ENCODE measurements at places on chromosomes 12 and 14.

- DNase-seq = no peak
Measured at GRCh38 chr12:68612697-68613096, 2.0 kb downstream of the RAP1B start.

GRCh38 chr14:59018978-59019377, 169.5 kb upstream of the DAAM1 start:
- no peak for DNase-seq

GRCh38 chr12:79206871-79207270, 342.3 kb downstream of the SYT1 start:
- no peak for DNase-seq

- no peak for DNase-seq
Measured at GRCh38 chr12:91984556-91984955, 161.1 kb downstream of the BTG1 start.

DNA sequence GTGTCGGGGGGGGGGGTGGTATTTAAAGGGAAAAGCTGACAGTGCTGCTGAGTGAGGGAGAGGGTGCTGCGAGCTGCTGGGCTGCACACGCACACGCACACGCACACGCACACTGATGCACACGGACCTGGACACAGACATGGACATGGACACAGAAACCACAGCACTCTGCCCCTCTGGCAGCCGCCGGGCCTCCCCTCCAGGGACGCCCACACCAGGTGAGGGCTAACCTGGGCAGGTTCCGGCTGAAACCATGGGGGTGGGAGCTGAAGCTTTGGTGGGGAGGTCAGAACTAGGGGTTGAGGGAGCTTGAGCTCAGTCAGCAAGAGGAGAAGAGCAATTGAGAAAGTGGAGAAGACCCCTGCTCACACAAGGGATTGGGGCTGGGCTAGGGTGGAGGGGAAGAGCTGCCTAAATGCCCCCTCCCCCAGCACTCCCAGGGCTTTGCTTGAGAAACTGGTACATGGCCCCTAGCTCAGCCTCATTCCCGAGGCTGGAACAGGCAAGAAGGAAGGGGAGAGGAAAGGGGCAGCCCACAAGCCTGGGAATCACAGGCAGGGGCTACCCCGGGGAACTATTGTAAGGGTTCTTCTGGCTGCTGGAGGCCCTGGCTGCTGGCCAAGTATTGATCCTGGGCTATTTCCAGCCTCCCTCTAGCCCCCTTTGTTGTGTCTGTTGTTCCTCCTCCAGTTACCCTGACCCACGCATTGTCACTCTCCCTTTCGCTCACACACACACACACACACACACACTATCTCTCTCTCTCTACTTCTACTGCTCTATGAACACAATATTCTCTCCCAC, at the start of gene REM2:
TSS of gene REM2 (plus strand) at position 50 of the 804 bp plus-strand sequence. CDS start at position 116, 66 bp downstream.
- DNase-seq = no peak

DNA sequence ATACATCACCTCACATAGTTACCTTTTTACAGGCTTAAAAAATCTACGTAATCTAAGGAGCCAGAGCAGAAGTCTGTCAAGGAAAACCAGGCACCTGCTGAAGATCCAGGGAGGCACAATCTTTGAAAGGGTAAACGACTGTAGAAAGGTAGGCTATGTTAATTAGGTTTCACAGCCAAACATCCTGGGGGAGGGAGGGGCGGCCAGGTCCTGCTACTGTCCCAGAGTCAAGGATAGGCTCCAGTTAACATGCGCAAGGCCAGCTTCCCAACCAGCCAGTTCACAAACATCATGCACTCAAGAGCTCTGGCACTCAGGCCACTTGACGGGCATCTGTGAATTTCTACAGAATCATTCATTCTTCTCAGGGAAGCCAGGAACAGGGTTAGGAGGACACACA, 22.9 kb downstream of the NIN start:
- DNase-seq = no peak

GRCh38 chr12:24038211-24038997, 88.9 kb upstream of the SOX5 start:
- DNase-seq = no peak

DNA sequence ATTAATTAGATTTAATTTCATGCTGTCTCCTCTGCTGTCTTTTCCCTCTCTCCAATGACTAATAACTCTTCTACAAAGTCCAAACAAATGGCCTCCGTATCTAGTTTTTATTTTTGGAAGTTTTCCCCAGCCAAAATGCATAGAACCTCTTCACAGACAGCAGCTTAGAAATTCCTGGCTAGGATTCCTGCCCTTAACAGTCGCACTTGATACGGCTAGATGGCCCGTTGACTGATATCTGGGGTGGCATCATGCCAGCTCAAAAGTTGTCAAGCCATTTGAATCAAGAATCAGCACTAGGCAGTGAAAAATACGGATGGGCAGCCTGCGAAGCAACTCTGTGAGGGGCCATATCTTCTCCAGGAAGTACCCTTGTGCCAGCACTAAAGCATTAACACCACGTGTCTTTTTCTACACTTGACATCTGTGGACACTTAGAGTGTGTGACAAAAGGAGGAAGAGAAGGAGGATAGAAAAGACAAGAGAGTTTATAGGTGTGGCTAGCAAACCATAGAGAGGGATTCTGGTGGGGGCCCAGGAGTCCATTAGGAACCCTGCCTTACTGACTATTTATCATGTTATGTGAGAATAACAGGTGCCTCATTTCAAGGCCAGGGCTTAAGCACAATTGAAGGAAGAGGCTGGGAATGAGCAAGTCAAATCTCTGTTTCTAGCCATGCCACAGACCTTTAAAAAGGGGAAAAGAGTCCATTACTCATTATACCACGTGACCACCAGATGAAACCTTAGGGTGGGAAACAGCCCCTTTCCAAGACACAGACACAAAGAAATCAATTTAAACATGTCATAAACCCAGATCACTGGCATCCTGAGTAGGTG, 39.2 kb upstream of the KRR1 start:
- no peak for DNase-seq

DNA sequence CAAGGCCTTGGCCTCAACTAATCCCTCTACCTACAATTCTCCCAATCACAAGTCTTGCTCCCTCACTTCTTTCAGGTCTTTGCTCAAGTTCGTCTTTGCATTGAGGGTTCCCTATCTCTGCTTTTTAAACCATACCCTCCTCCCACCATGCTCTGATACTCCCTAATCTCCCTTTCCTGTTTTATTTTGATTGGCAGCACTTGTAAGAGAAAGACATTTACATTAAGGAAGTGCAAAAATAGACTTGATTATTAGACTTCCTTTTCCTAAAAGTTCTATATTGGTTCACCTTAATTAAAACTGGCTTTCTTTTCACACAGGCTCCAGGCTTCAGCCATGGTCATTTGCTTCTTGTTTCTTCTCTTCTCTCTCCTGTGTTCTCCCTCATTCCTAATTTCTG, 18.3 kb upstream of the WIF1 start:
- DNase-seq = no peak

- no peak for DNase-seq
Measured at GRCh38 chr12:75120311-75120711, 89.3 kb downstream of the KCNC2 start.

GRCh38 chr14:101969481-101969880, 5.1 kb downstream of the DYNC1H1 start:
- no peak for DNase-seq

DNA sequence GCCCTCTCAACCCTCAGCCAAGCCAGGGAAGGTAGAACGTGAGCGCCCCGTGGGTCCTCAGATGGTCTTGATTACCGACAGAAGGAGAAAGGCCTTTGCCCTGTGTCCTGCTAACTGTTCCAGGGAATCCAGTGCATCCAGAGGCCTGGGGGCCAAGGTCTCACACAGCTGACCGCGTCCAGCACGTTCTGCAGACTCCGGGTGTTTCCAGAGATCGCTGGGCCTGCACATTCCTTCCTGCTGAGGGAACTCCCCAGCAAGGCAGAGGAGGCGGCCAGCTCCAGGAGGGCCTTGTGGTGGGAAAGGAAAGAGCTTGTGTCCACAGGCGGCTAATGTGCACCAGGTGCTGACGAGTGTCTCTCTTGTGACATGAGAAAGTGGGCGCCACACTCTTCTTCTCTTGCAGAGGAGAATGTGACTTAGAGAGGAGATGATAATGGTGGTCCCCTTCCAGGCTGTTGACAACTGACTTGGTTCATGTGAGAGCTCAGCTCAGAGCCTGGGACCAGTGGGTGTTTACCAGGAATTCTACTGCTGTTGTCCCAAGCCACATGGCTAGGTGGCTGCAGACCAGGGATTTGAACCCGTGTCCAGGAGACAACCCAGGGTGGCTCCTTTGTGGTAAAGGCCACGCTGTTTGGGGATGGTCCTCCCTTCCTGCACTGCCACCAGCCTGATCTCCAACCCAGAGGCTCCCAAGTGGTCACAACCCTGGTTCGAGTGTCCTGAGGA, 46.8 kb upstream of the DLK1 start:
- DNase-seq = no peak

DNA sequence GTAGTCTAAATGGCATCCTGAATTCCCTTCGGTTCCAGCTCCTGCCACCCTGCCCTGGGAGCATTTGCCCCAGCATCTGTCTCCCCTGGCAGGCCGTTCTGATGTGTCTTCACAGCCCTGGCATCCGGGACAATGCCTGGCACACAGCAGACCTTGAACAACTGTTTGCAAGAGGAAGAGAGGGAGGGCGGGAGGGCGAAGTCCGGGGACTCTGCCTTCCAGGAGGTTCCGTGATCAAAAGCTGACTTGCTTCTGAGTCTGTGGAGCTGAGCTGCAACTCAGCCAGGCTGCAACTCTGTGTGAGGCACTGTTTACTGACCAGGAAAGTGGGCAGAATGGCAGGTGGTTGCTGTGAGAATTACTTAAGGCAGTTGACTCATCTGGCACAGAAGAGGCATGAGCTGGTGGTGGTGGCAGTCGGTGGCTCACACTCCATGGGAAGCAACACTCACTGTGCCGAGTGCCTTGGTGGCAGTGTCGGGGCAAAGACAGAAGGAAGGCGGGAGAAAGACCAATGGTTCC, 61.1 kb upstream of the DLK1 start:
- DNase-seq = no peak

DNA sequence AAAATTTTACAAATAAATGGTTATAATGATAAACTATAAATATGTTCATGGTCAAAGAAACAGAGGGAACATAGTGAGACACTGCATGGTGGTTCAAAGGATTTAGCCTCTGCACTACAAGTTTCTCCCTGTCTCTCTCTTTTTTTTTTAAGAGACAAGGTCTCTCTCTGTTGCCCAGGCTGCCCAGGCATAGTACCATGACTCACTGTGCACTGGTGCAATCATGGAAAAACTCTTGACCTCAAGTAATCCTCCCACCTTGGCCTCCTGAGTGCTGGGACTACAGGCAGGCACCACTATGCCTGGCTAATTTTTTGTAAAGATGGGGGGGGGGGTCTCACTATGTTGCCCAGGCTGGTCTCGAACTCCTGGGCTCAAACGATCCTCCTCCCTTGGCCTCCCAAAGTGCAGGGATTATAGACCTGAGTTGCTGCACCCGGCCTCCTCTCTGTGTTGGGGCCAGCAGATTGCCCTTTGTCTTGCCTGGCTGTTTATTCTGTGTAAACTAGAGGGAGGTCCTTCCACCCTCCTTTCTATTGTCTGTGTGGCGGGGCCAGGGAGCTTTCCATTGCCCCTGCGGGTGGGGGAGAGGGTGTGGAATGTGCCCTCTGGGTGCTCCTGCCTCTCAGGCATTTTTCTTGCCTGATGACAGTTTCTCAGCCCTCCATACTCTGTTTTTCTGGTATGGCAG, 22.1 kb downstream of the MTHFD1 start:
- DNase-seq = no peak

DNA sequence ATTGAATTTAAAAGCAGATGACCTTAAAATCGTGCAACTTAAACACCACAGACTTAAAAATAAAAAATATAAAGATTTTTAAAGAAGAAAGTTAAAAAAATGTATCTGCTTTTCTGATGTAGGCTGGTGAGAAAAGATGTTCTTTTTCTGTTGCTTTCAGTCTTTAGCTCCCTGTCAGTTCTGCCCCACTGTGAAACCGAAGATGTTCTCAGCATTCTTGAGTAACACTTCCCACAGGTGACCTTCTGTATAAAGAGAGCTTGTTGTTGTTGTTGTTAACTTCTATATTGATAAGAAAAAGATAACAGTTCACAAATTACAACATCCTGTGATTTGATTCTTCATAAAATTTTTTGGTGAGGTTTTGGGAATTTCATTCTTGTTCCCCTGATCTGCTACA, 377.9 kb upstream of the RGS6 start:
- no peak for DNase-seq

- DNase-seq = no peak
Measured at GRCh38 chr12:55470088-55470829, at the start of gene OR6C70. Gene OR6C70 (minus strand): TSS chr12:55470138. CDS start chr12:55470138, 0 bp downstream.

GRCh38 chr14:92633724-92634123, 114.7 kb downstream of the LGMN start:
- no peak for DNase-seq

DNA sequence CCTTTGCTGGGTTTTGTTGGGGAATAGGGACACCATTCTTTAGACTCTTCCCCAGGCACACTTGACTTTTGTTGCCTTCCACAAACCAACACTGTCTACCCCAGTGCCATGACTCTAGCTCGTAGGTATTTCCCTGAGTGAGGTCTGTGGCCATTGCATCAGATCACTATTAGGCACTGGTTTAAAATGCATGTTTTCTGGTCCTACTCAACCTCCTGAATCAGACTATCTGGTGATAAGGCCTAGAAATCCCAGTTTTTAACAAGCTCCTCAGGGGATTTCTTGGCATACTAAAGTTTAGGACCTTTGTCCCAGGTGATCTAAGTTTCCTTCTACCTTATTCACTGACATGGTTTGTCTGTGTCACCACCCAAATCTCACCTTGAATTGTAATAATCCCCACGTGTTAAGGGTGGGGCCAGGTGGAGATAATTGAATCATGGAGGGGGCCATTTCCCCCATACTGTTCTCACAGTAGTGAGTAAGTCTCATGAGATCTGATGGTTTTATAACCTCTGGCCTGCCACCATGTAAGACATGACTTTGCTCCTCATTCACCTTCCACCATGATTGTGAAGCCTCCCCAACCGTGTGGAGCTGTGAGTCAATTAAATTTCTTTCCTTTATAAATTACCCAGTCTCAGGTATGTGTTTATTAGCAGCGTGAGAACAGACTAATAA, 87.8 kb upstream of the PSMC1 start:
- DNase-seq = no peak

DNA sequence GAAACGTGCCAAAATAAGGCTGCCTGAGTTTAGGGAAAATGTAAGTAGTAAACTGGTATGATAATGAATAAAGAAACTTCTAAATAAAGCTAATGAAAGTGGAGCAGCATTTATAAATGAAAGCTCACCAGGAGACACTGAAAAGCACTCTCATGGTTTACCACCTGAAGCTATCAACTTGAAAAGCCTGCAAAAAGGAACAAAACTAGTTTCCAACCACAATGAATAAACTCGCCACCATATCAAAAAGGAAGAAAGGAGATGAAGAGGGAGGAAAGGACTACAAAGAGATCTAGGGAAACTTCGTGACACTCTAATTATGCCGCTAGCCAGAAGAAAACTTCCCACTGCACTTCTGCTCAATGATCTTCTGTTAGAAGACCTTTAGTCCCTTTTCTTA, 66.7 kb downstream of the MED13L start:
- no peak for DNase-seq

- no peak for DNase-seq
Measured at GRCh38 chr14:92033433-92033832, 6.4 kb downstream of the TRIP11 start.

DNA sequence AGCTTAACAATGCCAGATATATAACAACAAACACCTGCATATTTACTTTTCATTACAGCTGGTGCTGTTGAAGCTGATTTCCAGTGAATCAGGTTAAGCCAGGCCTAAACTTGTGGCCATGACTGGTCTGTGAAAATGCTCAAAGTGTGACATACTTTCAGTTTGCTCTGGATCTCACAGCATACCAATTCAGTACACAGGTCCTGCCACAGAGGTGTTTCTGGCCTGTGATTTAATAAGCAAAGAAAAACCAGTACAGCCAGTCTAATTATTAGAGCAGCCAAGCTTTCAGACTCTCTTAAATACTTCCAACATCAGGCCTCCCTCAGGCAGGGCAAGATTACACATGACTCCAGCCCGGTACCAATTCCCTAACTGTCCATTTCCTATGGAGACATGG, 27.4 kb upstream of the TMCC3 start:
- no peak for DNase-seq

All from stimulated activated CD8-positive, alpha-beta memory T cell treated with anti-CD3 and anti-CD28 coated beads, Interleukin-15, amount 100 ng/mL, for 24 hours (primary cell).